ENCODE measurements at places on chromosomes 6 and 20.

DNA sequence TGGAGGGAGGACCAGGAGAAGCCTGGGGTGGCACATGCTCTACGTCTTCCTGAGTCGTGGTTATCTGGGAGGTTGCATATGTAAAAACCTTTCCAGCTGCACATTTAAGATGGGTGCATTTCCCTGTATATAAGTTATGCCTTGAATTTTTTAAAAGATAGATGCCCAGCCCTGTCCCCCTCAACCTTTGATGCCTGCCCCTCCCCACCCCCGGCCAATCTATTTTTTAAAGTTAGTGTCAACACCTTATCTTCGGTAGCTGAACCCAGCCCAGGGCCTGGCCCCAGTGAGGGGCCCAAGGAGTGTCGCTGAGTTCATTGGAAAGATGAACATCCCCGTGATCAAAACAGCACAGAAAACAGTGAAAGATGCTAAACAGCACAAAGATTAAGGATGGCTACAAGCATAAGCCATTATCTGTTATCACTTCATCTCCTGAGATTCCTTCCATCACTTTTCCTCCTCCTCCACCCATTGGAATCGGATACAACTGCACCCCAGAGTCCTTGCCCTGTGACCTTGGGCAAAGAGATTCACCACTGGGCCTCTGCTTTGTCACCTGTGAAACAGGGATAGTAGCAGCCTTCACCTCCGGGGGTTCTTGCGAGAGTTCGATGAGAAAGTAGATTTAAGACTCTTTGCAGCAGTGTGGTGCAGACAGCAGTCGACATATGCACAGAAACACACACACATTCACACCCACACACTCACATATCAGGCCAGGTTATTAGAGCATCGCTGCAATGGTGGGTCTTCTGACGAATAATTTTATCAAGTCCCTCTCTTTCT, 47.5 kb downstream of the SIRPA start:
- DNase-seq, result no peak

GRCh38 chr6:2478200-2478599, 232.8 kb upstream of the GMDS start:
- no peak for DNase-seq

GRCh38 chr6:155449450-155450239, 6.0 kb downstream of the NOX3 start:
- no peak for DNase-seq

DNA sequence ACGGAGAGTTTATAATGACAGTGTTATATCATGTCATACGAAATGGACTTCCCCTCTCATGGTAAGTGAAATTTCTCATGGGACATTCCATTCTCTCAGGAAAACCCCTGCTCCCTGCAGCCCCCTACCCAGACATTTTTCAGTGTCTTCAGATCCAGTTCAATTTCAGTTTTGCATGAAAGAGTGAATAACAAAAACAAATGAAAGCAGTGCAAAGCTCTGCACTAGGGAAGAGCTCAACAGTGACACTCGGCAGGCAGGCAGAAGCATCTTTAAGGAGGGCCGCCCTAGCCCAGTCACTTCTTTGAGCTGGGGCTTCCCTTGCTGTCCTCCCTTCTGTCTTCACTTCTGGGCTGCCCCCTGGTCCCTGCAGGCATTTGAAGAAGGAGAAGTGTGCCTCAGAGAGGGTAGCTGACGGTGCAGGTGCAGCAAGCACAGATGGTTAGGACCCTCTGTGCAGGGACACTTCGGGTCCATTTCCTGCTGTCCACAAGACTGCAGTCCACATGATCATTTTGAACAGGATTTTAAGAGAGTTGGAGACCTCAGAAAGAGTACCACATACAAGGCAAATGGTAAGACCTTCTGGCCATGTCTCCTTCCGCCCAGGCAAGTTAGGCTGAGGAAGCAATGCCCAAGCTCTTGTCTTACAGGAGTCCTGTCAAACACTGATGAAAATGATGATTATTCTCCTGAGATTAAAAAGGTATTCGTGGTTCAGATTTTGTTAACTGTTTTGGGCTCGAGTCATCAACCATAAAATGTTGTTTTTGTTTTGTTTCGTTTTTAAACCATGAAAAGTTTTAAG, 5.4 kb upstream of the DUSP22 start:
- DNase-seq, result no peak

DNA sequence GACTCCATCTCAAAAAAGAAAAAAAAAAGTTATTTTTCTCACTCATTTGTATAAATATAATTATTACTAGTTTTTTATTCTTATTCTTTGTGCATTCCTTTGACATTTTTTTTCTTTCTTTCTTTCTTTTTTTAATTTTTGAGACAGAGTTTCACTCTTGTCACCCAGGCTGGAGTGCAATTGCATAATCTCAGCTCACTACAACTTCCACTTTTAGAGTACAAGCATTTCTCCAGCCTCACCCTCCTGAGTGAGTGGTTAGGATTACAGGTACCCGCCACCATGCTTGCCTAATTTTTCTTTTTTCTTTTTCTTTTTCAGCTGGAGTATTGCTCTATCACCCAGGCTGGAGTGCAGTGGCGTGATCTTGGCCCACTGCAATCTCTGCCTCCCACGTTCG, 51.4 kb upstream of the JARID2 start:
- no peak for DNase-seq

- DNase-seq, result no peak
Measured at GRCh38 chr6:75409286-75409685, 84.3 kb downstream of the FILIP1 start.

- no peak for DNase-seq
Measured at GRCh38 chr6:157398151-157398550, 17.2 kb downstream of the ZDHHC14 start.

- DNase-seq, result no peak
Measured at GRCh38 chr20:20353576-20353975, 14.3 kb upstream of the INSM1 start.

- DNase-seq, result no peak
Measured at GRCh38 chr6:105907301-105907700, 178.8 kb upstream of the PRDM1 start.

- peak; percentile 72 for DNase-seq
Measured at GRCh38 chr6:33313105-33313708, 671 bp downstream of the TAPBP start.

DNA sequence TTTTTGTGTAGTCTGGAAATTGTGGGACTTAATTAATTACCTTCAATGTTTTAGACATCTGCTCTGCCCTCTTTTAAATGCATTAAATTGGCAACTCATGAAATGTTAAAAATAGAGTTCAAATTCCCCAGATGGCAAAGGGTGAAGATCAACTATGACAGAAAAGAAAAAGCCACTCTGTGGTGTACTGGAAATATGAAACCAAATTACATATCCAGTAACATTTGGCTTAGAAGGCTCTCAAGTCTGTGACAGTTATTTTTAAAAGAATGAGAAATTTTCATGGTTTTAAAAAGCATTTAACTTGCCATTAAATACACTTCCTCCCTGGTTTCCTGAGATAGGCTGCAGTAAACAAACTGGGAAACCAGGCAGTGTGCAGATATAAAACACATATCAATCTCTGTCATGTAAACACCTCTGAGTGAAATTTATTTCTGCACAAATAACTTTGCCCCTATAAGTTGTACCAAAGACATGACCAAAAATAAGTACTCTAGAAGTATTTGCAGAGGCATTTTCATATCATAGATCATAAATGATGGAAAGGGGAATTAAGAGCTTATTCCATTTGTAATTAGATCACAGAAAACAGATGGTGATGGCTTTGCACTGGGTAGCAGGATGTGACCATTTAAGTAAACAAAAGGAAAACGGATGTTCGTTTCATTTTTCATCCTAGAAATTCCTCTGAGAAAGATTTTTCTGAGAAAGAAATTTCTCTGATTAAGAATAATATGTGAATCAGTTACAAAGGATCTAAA, 360.1 kb downstream of the SAMD5 start:
- DNase-seq, result no peak

- no peak for DNase-seq
Measured at GRCh38 chr6:160218810-160219209, 39.8 kb downstream of the SLC22A2 start.

DNA sequence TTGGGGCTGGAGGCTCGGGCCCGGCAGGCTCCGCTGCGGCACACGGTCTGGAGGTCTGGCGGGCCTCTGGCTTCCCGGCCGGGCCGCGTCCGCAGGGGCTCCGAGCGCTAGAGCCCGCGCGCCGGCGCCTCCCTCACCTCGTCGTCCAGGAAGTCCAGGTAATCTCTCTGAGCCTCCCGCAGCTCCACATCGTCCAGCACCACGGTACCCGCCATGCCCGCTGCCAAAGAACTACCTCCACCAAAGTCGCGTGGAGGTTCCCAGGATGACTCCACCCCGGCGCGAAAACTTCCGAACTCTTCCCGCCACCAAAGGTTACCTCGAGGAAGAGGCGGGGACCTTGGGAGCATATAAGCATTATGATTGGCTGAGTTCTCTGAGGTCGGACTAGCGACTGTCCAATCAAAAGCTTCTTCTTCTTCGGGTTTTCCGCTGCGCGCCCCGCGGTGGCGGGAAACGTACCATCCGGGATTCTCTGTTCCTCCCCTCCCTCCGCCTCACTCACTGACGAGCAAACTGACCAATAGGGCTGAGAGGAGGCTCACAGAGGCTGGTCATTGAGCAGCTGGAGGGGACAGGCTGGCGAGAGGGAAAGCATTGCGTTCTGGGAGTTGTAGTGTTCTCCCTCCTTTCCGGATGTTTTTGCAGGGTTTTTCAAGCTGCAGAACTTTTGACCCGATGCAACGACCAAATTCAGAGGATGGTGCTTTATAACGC, at the start of gene MCM3:
TSS of gene MCM3 (minus strand) at position 283 of the 717 bp plus-strand sequence. CDS start at position 215, 68 bp downstream.
- peak; percentile 97 for DNase-seq

DNA sequence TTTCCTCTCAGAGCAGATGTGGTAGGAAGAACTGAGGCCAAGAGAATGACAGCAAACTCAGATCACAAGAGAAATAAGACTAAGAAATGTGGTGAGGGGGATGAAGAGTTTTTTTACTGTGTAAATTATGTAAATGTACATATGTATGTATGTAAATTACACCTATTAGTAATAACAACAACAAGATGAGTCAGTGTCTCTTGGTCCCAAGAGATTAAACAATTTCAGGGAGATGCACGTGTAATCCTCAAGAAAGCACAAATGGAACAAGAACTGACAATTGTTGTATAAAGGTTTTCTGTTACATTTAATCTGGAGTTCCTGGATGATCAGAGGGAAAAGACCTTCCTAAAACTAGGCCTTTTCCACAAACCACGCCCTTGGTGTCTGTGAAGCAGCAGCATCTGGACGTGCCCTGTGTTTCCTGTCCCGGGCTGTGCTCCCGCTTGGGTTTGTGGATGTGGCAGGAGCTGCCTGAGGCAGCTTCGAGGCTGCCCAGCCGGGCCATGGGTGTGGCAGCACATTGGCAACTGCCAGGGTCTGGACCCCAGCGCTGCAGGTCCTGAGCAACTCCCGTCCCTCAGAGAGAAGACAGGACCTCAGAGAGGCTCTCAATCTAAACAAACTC, 994 bp downstream of the CLDN20 start:
- DNase-seq, result peak; percentile 32

GRCh38 chr6:167956983-167957492, 40.4 kb upstream of the KIF25 start:
- no peak for DNase-seq

DNA sequence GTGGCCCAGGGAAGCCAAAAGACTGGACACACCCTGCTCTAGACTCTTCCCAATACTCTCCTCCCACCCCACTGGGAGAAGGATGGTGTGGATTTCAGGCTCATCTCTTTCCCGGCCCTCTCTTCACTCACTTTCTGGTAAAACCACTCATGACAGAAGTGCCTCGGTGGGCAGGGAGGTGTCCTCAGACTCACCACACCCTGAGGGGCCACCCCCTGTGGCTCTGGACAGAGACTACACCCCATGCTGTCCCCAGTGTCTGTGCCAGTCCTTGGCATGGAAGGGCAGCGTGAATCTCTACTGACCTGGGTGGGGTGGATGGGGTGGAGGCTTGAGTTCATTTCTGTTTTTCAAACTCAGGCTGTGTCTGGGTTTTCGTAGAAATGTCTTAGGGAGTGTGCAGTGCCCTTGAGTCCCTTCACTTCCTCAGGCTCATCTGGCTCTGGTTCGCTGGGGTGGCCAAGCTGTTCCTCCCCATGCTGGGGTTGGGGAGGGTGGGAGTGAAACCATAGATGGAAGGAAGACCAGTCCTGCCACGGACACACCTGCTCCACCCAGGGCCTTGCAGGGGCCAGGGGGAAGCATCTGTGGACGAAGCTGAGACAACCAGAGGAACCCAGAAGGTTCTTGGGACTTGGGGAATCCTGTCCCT, 59.1 kb downstream of the EZR start:
- no peak for DNase-seq

- DNase-seq, result no peak
Measured at GRCh38 chr6:70196531-70196930, 106.4 kb downstream of the COL9A1 start.

- DNase-seq, result no peak
Measured at GRCh38 chr6:27280064-27280539, 32.0 kb downstream of the POM121L2 start.

DNA sequence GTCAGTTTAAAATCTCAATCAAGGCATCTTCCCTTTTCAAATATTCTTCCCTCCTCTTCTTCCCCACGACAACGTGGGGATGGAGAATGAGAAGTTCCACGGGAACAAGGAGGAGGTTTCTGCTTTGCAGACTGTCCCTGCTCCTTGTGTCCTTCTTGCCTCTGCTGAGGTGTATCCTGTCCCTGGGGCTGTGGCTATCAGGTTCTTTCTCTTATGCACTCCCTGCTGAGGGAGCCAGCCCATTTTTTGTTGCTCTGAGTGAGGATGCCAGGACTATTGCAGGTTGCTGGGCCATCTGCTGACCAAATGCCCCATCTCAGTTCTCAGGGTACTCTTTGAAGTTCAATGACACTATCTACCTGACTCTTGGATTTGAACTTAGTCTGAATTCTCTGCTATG, 533.6 kb downstream of the RNF144B start:
- DNase-seq, result no peak

DNA sequence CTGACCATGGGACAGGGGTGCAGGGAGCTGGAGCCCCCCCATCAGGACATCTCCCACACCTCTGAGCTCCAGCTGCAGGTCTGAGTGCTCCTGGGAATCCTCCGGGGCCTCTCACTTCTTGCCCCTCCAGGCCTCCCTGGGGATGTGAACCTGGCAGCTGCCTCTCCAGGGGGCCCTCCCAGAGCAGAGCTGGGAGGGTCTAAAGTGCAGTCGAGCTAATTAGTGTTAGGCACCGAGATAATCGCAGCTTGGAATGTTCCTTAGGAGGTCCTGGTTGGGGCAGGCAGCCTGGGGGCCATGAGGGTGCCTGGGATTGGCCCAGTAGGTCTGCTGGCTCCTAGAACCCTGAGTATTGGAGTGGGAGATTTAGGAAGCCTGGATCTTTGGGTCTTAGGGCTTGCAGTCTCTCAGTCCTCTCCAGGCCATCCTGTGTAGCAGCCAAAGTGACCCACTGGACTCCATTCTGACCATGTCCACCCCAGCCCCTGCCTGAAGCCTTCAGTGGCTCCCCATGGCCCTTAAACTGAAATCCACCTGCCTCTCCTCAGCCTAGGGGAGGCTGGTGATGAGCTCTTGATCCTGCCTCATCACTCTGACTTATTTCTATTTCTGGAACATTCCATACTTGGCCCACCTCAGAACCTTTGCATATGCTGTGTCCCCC, 26.0 kb downstream of the CEBPB start:
- no peak for DNase-seq

- no peak for DNase-seq
Measured at GRCh38 chr6:38517005-38517404, 122.7 kb downstream of the BTBD9 start.
